GM23248 (cell line): ENCODE measurements at places on chromosomes 1 and 21.
A peak's percentile ranks its signal among the peaks of the same experiment; 100 is the strongest.

DNA sequence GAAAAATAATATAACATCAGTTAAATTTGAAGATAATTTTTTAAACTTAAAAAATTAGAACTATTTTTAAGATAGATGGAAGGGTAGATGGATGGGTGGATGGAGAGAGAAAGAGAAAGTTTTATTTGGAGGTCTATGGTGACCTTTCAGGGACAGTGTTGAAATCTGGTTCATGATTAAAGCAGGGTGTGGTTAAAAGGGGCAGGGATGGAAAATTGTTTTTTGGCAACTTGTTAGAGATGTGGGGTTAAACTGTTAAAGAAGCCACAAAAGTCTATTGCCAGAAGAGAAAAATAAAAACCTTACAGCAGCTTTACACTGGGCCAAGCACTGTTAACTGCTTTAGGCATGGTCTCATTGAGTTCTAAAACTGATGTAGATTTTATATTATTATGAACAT lies 134.9 kb upstream of the GORAB start:
- H3K4me3 ChIP-seq = no peak overlapping the region
- H3K27me3 ChIP-seq = no peaks in the 10 kb centered on the region
- H3K27ac ChIP-seq = no peak overlapping the region
- H3K4me1 ChIP-seq = peaks cover 16% of the 10 kb centered on the region

GRCh38 chr1:117695796-117696490 lies 90.1 kb downstream of the TENT5C start:
- H3K4me1 ChIP-seq = peaks cover 38% of the 10 kb centered on the region
- DNase-seq = peak; percentile 98
- H3K36me3 ChIP-seq = no peaks in the 10 kb centered on the region

DNA sequence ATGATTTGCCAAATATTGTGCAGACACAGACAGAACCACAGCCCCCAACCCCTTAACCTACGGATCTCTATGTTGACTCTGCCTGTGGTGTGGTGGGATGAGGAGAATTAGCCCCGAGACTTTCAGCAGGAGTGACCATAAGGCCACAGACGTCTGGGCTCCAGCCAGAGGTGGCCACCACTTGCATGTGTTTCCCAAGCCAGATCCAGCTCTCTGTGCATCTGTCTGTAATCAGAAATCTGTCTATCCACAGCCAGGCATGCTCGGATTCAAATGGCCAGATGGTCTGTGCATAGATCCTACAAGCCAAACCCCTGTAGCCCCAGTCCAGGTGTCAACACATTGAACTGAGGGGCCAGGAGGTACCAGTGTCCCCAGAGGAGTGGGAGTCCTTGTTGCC lies 140.6 kb downstream of the SYF2 start:
- no peak overlapping the region for H3K27ac ChIP-seq
- H3K27me3 ChIP-seq = peaks cover 41% of the 10 kb centered on the region
- H3K4me1 ChIP-seq = no peaks in the 10 kb centered on the region
- H3K4me3 ChIP-seq = no peak overlapping the region
- no peak for DNase-seq

DNA sequence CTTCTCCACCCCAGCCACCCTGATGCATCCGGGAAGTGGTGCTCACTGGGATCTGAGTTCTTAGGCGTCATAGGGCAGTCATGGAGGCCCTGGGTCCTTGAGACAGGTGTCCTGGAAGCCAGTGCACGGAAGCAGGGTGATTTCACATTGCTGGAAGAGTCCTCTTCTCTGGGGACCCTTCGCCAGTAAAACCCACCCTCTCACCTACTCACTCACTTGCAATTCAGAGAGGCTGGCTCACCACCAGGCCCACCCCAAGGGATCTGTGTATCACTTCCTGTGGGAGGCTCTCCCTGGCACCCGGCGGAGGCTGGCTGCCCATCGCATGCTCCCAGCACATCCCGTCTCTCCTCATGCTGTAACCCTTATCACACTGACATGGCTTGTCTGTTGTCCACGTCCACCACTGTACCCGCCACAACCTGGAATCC lies 40.2 kb upstream of the EPS8L3 start:
- no peak overlapping the region for H3K4me3 ChIP-seq
- H3K36me3 ChIP-seq = no peaks in the 10 kb centered on the region
- no peak overlapping the region for H3K27ac ChIP-seq
- no peaks in the 10 kb centered on the region for H3K27me3 ChIP-seq

DNA sequence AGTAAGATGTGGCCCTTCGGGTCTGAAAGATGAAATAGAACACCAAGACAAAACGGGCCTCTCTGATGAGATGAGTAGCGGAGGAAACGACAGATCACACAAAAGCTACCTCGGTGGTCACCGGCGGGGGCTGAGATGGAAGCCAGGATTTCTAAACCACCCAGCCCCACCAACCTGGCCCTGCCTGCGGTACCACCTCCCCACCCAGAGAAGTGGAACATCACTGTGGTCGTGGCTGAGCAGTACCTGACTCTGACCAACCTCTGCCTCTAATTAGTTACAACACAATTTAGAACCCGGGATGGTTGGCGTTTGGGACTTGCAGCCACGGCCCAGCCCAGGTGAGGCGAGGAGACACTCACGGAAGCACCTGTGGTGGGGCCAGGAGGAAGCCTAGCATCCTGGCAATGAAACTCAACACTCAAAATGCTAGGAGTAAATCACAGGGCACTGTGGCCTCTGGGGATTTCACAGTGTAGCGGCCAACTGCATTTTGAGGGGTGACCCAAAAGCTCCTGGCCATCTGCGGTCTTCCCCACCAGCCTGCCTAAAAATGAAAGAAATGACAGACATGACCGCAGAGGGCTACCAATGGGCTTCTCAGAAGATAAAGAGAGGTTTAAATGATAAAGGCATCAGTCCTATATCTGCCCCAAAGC lies 73.4 kb downstream of the ITPKB start:
- no peak overlapping the region for H3K27ac ChIP-seq
- H3K4me3 ChIP-seq = no peak overlapping the region
- H3K27me3 ChIP-seq = no peaks in the 10 kb centered on the region
- peaks cover 32% of the 10 kb centered on the region for H3K4me1 ChIP-seq
- no peak for DNase-seq
- H3K36me3 ChIP-seq = no peaks in the 10 kb centered on the region

DNA sequence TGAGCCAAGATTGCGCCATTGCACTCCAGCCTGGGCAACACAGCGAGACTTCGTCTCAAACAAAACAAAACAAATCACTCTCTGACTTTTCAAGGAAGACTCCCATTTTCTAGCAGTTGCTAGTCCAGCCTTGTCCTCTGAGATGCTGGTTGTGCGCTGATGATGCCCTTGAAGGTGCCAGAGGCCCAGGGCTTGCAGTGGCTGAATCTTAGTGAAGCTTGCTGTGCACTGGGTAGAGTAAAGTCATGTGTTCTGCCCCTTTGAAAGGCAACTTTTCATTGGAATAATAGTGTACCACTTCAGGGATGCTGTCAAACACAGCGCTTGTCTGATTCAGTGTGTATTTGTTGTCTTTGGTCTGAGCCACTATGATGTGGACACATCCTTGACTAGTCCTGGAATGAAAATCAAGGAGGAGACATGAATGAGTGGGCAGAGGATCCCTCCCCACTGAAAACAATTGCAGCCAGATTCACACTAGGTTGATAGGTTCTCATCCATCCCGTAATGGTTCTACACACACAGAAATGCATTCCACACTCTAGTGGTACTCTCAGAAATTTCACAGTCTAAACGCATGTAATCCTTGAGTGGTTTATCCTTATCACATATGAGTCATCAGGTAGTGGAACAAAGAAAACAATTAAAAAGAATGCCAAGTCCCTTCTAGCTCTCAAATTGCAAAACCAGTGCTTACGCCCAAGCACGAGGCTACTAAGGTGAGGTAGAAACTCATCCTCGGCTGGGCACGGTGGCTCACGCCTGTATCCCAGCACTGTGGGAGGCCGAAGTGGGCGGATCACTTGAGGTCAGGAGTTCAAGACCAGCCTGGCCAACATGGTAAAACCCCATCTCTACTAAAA lies 17.8 kb upstream of the TDRD10 start:
- H3K27me3 ChIP-seq = peaks cover 2% of the 10 kb centered on the region; the same call in 1 of the 2 replicates
- no peak overlapping the region for H3K4me3 ChIP-seq
- no peaks in the 10 kb centered on the region for H3K4me1 ChIP-seq
- H3K27ac ChIP-seq = no peak overlapping the region

- no peaks in the 10 kb centered on the region for H3K36me3 ChIP-seq
- H3K27ac ChIP-seq = no peak overlapping the region
- H3K4me3 ChIP-seq = no peak overlapping the region
- no peak for DNase-seq
Observed at GRCh38 chr1:216688127-216688657, 35.0 kb downstream of the ESRRG start.

- peak; percentile 63 for DNase-seq
- no peaks in the 10 kb centered on the region for H3K4me1 ChIP-seq
- H3K36me3 ChIP-seq = no peaks in the 10 kb centered on the region
- no peak overlapping the region for H3K4me3 ChIP-seq
- no peak overlapping the region for H3K27ac ChIP-seq
Observed at GRCh38 chr1:18972531-18972930, 16.1 kb upstream of the IFFO2 start.
